ENCODE measurements at places on chromosomes 4 and X.

- no peak for DNase-seq
Measured at GRCh38 chr4:147741190-147741788, 9.4 kb downstream of the ARHGAP10 start.

GRCh38 chr4:6898763-6899162, 10.9 kb upstream of the TBC1D14 start:
- no peak for DNase-seq

DNA sequence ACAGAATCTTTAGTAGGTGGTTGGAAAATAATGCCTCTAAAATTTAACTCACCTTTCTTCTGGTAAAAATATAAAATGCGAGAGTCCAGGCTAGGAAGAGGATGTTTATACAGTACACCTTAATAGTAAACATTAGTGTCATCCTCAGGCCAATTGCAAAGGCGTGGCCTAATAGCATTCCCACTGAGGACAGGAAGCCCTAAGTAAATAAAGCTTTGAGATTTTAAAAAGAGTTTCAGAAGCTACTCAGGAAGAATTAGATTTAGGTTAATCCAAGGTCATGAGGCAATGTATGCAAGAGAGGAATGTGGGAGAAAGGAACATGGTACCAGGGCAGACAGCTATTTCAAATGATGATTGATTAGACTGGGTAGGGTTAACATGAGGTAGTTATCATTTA, 49.5 kb downstream of the RPGR start:
- no peak for DNase-seq

DNA sequence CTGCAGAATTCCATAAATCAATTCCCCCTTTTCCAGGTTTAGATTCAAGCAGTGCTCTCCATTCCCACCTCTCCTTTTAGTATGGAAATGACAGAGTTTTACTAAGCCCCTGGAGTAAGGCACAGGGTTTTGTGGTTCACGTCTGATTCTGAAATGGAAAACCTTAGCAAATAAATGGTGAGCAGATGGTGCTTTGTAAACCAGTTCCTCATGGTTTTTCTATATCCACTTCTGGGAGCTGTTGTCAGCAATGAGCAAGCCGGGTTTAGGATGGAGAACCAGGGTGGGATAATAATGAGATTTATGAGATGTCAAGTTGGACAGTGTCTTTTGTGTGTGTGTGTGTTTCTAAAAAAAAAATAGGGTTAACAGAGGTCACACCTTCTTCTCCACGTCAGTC, 113.8 kb upstream of the RBPJ start:
- DNase-seq, result no peak

GRCh38 chr4:47646372-47646771, 161.3 kb downstream of the ATP10D start:
- DNase-seq, result no peak

DNA sequence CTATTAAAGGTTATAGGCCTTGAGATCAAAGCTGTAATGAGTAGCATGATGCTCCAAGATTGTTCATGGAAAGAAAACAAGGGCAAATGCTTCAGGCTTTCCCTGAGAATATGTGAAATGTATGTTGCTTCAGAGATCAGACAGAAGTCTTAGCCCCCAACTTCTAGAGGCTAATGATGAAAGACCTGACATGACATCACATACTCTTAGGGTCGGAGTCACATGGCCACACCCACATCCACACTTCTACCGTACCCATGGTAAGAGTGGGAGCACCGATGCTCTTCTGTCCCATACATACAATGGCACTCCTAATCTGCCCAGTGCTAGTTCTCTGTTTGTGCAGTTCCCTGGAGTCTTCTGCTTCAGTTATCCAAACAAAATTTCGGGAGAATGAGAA, 111.9 kb upstream of the ACSL4 start:
- DNase-seq, result no peak

- DNase-seq, result no peak
Measured at GRCh38 chr4:84583876-84584380, 1.0 kb downstream of the CDS1 start.
